Stimulated activated CD4-positive, alpha-beta T cell treated with anti-CD3 and anti-CD28 coated beads, Interleukin-1b, Interleukin-23, amount 100 ng/mL, for 48 hours (primary cell): ENCODE measurements at places on chromosomes 7 and 10.

DNA sequence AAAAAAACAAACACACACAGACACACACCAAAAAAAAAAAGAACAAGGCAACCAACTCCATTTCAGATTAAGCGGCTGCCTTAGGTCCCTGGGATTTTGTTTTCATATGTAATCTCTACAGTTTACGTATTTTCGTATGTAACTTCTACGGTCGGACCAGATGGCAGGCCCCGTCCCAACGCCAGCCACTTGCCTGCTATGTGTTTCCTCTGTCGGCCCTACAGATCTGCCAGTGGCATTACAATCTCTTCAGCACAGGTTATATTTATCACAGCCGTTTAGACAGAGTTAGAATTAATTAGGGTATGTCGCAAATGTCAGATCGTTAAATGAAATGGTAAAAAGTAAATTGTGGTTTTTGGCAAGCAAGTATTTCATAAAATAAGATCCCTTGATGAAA is 99.3 kb downstream of the DNAJB6 start:
- no peak for DNase-seq

- DNase-seq, result no peak
Measured at GRCh38 chr7:21886396-21886795, 59.3 kb downstream of the CDCA7L start.

DNA sequence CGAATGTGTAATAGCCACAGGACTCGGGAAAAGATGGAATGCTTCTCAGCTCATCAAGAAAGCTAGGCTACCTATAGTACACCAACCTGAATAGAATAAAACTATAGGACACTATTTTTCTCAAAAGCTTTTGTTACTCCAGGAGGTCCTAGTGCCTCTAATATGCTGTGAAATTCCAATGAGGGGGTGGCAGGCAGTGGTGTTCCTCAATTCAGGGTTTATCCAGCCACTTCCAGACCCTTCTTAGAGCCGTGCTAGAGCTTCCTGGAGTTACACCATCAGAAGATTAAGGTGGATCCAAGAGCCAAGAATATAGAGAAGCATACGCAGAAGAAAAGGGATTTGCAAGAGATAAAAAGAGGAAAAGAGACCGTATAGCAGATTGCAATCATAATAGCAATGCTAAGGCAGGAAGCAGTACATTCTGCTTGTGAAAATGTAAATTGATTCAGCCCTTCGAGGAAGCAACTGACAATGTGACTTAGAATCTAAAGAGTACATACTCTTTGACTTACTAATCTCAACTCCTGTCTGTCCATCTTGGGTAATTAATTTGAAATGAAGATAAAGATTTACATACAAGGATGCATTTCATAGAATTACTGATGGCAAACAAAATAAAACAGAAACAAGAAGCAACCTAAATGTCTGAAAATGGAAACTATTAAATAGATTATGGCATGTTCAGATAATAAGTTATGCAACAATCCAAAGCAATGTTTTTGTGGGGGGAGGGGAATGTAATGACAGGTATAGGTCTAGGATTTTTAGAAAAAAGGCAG is 2.1 kb downstream of the ST8SIA6 start:
- DNase-seq, result no peak

DNA sequence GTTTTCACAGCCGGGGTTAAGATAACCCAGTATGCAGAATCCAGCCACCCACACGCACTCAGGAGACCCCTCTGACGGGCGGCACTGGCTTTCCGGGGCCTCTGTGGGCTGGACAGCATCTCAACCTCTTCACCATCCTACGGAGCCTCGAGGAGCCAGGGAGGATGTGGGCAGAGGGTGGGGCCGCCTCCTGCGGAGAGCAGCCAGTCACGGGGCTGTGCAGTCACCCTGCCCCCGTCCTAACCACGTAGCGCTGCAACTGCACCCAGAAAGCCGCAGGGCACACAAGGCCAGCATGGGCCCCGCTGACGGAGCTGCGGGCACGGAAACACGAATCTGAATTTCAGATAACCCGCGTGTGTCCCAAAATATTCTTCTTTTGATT is 270.3 kb downstream of the ELFN1 start:
- DNase-seq, result peak; percentile 90

- no peak for DNase-seq
Measured at GRCh38 chr7:1667566-1668395, 2.3 kb upstream of the ELFN1 start.

GRCh38 chr10:127890216-127890615 is 2.5 kb downstream of the CLRN3 start:
- no peak for DNase-seq

GRCh38 chr7:35004531-35005095 is 32.7 kb downstream of the DPY19L1 start:
- DNase-seq, result no peak
